ENCODE measurements at places on chromosomes 3 and 15.

GRCh38 chr3:107242579-107242978 is 134.7 kb upstream of the CCDC54 start:
- DNase-seq, result no peak

- no peak for DNase-seq
These were observed 125.1 kb downstream of the GABRG3 start for GRCh38 chr15:27095886-27096624.

- peak; percentile 62 for DNase-seq
These were observed 2.5 kb downstream of the ABHD14B start for GRCh38 chr3:51971350-51971749.

- no peak for DNase-seq
These were observed 22.7 kb downstream of the TRA2B start for GRCh38 chr3:185914911-185915629.

DNA sequence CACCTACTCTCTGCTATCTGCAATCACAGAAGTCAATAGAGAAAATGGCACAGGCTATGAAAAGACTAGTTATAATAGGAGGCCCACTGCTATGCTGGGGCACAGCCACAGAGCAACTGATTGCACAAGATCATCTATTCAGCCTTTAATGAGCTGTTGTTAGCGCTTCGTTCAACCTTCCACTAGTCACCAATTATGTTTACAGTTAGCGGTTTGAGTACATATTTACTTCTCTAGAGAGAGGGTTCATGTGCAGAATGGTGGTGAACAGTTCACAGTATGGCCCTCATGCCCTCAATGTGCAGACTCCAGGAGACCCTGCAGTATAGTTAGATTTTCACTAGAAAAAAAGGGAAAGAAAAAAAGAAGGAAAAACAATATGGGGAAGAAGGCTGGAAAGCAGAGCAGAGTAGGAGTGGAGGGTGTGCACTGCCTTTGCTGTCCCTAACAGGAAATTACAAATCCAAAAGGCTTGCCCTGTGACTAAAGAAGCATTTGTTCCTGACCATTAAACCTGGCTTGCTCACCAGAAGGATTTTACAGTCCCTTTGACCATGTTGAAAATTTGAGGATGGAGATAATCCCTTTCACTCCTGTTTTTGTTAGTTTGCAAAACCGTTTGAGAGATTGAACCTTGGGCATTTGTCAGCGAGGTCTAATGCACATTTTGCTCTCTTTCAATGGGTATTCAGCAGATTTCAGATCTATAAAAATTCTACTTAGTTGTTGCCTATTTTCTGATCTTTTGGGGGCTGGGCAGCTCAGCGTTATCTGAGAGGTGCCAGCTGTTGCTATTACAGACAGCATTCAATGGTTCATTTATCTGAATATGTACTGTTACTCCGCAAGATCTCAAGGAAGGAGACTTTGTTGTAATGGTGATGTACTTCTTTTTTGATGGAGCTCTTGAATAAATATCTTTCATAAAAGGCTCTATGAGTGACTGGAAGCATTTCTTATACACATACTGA is 296.1 kb downstream of the LSAMP start:
- no peak for DNase-seq

- peak; percentile 21 for DNase-seq
These were observed 23.5 kb downstream of the PTH1R start for GRCh38 chr3:46901061-46901460.

DNA sequence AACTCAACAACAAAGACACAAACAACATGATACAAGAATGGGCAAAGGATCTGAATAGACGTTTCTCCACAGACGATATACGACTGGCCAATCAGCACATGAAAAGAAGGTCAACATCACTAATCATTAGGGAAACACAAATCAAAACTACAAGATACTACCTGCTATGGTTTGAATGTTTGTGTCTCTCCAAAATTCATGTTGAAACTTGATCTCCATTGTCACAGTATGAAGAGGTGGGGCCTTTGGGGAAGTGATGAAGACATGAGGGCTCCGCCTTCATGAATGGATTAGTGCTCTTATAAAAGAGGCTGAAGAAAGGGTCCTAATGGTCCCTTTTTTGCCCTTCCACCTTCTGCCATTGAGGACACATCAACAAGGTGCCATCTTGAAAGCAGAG is 32.3 kb downstream of the ACAP2 start:
- DNase-seq, result no peak

- DNase-seq, result no peak
These were observed 73.1 kb upstream of the BHLHE40 start for GRCh38 chr3:4906107-4906621.
